Mesothelial cell of epicardium (in vitro differentiated cells): ENCODE measurements at places on chromosomes 3 and 15.
A peak's percentile ranks its signal among the peaks of the same experiment; 100 is the strongest.

GRCh38 chr3:42803414-42804105 is 730 bp downstream of the HIGD1A start:
- peak; percentile 46 for DNase-seq

- DNase-seq, result no peak
These were observed 270.8 kb downstream of the KLF13 start for GRCh38 chr15:31597466-31597865.

GRCh38 chr15:78211189-78211921 is 23.0 kb downstream of the ACSBG1 start:
- DNase-seq, result peak; percentile 11

DNA sequence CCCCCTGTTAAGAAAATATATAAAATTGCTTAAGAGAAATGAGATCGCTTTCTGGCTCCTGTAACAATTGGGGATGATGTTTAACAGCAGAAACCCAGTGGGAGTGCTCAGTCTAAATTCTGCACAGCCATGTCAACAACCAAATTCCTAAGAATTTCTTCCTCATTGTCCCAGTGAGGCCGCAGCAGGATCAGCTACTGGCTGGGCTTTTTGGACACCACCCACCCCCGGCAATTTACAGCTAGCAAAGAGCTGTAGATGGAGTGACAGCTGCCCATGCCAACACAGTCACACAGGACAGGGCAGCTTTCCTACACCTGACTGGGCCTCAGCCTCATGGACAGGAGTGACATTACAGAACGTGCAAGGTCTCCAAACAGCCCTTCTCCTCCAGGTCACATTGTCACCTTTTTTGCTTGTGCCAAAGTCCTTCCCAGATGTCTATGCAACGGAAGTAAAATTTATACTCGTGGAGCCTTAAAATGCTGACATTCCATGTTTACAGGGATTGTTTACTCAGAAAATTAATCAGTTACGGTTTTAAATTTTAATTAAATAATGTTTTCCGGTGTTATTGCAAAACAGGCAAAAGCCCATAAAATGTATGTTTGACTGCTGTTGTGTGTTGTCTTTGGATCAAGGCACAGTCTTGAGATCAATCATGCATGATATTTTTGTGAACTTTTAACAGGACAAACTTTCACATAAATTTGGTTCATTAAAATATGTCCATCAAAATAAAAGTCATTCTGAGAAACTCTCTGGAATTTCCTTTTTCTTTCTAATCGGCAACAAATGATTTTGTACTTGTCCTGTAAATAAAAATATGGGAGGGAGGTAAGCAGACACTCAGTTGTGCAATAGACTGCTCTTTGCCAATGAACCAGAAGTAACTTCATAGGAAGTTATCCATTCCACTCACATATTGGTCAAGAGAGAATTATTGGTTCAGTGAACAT is 943.2 kb downstream of the MCTP2 start:
- DNase-seq, result no peak

GRCh38 chr3:59885101-59885500 is 835.3 kb upstream of the CFAP20DC start:
- no peak for DNase-seq

DNA sequence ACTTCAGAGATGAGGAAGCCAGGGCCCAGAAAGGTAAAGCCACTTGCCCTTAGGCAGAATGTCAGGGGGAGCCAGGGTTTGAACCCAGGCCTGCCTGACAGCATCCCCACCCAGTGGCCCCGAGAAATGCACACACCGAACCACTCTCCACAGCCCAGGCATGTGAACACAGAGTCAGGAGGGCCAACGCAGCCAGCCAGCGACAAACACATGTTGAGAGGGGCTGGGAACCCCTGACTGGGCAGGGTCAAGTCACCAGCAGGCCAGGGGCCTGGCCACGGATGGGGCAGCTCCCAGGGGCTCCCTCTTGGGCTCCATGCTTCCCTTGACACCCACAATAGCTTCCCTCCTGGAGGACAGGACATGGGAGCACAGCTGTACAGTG is 5.1 kb upstream of the GRIP2 start:
- no peak for DNase-seq

- no peak for DNase-seq
These were observed 122.2 kb upstream of the DCBLD2 start for GRCh38 chr3:99023590-99024192.

DNA sequence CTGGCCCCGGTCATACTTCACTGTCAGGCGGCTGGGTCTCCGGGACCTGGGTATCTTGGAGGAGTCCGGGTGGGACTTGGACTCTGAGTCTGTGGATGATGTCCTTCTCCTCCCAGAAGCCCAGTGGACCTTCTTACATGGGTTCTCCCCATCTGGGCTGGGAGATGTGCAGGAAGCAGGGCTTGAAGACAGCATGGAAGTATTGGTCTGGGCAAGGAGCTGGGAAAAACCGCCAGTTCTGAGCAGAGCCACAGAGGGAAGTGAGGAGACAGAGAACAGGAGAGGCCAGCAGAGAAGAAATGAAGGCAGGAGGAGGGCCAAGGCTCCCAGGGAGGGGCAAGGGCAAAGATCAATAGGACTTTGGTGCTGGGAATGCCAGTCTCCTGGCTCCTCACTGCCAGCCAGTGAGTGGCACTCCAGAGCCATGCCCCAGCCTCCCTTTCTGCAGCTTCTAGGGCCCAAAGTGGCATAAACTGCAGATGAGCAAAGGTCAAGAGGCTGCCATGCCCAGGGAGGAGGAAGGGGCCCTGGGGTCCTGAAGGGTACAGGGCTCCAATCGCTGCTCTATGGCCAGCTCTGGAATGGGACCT is at the start of gene PPP1R14D:
Gene PPP1R14D (minus strand): TSS at position 262 of the 590 bp plus-strand sequence. CDS start 67 bp downstream, at position 195.
- DNase-seq, result no peak
